ENCODE measurements at places on chromosomes 7 and 10. TPM values are rescaled to one million over a fixed set of nuclear protein-coding genes. Genes with fewer than 3 reads are reported as not detected.

GRCh38 chr7:48628793-48629349, 295.5 kb upstream of the CDC14C start:
- H3K27me3 ChIP-seq: no peaks in the 10 kb centered on the region
- H3K27ac ChIP-seq: no peak overlapping the region
- no peak overlapping the region for H3K4me3 ChIP-seq
- no peaks in the 10 kb centered on the region for H3K4me1 ChIP-seq
- DNase-seq: no peak
- no peaks in the 10 kb centered on the region for H3K36me3 ChIP-seq

GRCh38 chr7:117829450-117830117, 43.7 kb downstream of the CTTNBP2 start:
- H3K27me3 ChIP-seq: no peaks in the 10 kb centered on the region
- no peaks in the 10 kb centered on the region for H3K36me3 ChIP-seq
- no peak overlapping the region for H3K4me3 ChIP-seq
- no peak overlapping the region for H3K27ac ChIP-seq

DNA sequence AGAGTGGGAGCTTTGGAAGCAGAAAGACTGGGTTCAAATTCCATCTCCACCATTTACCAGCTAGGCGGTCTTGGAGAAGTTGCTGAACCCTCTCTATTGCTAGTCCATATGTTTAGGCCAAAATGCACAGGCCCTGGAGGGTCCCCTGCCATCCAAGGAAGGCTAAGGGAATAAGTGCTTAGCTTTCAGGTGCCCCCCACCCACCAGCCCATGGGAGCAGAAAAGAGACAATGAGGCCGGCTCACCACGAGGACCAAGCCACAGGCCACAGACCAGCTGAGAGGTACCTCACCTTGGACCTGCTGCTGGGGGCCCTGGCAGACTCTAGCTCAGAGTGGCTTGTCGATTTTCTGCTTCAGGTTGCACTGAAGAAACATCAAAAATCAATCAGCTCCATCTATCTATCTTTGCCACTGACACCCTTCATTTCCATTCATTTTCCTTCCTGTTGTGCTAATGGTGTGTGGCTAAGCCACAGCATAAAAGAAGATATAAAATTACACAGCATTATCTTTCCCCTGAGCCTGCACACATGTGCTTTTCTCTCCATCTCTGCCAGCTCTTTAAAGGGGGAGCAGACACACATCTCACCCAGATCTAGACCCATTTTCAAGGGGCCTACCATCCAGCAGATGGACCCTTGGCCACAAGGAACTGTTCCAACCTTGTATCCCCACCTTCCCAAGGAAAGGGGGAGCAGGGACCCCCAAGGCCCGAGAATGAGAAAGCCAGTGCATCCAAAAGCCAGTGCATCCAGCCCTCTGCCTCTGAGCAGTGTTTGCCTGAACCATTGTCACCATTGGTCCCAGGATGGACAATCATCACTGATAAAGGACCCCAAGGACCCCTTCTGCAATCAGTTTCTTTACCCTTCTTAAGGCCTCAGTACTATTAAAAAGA, 65.4 kb downstream of the GRID1 start:
- no peak for DNase-seq

DNA sequence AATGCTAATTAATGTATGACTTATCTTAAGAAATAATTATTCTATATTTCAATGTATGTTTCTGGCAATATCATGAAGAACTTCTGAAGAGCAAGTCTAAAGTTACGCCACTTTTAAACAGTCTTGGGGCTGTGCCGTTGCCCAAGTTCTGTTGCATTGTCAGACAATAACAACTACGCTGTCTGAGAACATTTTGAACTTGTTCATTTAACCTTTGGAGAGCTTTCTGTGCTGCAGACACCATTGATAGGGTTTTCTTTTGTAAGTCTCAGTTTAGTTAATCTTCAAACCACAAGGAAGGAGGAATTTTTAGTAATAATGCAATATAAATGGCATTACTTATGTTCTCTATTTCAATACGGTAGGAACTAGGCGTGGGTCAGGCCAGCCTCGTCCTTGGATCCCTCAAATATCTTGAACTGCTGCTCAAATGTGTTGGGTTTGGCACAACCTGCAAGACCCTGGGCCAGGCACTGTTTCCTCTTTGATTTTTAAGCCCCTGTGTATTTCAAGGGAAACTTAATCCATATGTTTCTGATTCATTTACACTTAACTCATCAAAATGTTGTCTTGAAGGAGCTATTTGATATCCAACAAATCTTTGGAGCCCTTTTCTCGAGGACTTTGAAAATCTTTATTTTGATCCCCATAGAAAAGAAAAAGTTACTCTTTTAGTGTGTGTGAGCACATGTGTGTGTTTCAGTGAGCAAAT, 215.5 kb downstream of the INHBA start:
- H3K36me3 ChIP-seq: no peaks in the 10 kb centered on the region
- DNase-seq: no peak
- H3K4me3 ChIP-seq: no peak overlapping the region
- H3K27ac ChIP-seq: no peak overlapping the region

GRCh38 chr7:121008816-121009215, 20.3 kb downstream of the CPED1 start:
- no peaks in the 10 kb centered on the region for H3K27me3 ChIP-seq
- no peaks in the 10 kb centered on the region for H3K4me1 ChIP-seq
- no peak overlapping the region for H3K4me3 ChIP-seq
- DNase-seq: no peak
- no peak overlapping the region for H3K27ac ChIP-seq

Gene MBL2
- total RNA-seq: not detected
